ENCODE measurements at places on chromosomes 5 and 9.

DNA sequence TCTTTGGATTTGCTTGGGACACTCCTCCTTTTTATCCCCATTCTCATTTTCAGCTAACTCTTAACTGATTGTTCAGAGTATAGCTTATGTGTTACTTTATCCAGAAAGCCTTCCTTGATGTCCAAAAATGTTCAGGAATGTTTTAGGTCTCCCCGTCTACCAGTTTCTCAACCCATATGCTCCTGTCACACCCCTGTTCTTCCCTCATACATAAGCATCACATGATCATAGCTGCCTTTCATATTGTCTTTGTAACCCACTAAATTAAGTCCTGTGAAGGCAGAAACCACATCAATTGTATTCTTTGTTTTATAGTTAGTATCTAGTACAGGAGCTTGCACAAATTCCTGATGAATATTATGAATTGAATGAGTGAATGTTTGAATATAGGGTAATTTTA, 321.9 kb upstream of the ACTBL2 start:
- DNase-seq = no peak

DNA sequence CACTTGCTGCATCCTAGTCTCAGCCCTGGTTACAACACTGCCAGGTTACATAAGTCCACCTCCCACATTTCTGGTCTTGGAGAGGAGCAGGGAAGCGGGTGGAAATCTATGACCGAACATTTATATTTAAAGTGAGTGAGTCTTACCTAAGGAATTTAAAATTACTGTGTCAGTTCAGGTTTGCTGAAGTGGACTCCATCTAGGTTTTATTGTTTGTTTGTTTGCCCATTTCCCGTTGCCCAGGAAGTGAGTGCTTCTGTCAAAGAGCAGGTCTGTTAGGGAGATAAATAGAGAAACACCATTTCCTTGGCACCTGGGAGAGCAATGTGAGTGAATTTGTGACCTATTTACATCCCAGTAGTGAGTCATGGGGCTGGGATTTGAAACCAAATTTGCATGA, 179.5 kb downstream of the KIF4B start:
- DNase-seq = no peak

DNA sequence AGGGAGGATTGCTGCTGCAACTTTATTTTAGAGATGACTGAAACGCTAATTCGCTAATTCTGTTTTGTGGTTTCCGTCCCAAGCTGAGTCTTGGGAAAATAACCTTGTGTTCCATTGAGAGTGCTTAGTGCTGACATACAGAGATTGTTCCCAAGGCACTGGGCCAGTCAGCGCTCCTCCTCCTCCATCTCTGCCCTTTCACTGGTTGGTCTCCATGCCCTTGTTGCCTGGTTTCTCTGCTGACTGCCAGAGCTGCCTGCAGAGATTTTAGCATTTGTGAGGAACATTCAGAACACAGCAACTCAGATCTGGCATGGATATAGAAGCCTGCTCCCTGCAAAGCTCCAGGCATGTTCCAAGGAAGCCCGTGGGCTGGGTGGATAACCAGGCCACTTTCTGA, 126.0 kb upstream of the IRX2 start:
- DNase-seq = no peak

DNA sequence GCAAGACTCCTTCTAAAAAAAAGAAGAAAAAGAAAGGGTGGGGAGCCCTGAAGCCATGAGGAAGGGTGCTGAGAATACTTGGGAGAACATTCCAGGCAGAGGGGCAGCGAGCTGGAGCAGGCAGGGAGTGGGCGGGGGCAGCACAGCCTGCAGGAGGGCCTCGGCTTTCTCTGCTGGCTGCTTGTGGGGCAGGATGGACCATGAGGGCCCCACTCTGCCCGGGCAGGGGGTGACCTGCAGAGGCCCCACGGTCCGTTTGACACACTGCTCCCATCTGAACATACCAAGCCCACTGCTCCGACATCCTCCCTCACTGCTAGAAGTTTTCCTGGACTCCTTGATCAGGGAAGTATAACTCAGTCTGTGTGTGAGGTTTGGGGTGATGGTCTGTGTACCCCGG, 11.7 kb upstream of the NUP214 start:
- DNase-seq = no peak

DNA sequence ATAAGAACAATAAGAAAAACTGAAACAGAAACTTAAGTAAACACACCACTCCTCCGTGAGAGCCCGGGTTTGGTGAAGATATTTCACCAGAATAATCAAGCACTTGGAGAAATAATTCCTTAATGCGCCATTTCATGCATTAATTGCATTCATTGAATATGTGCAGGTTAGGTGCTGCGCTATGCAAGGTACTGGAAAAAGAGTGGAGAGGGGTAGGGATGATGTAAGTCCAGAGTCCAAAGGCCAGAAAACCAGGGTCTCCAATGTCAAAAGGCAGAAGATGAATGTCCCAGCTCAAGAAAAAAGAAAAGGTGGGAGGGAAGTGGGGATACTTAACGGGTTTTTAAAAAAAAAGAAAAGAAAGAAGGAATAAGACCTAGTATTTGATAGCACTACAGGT, 669 bp upstream of the ZFP37 start:
- no peak for DNase-seq

DNA sequence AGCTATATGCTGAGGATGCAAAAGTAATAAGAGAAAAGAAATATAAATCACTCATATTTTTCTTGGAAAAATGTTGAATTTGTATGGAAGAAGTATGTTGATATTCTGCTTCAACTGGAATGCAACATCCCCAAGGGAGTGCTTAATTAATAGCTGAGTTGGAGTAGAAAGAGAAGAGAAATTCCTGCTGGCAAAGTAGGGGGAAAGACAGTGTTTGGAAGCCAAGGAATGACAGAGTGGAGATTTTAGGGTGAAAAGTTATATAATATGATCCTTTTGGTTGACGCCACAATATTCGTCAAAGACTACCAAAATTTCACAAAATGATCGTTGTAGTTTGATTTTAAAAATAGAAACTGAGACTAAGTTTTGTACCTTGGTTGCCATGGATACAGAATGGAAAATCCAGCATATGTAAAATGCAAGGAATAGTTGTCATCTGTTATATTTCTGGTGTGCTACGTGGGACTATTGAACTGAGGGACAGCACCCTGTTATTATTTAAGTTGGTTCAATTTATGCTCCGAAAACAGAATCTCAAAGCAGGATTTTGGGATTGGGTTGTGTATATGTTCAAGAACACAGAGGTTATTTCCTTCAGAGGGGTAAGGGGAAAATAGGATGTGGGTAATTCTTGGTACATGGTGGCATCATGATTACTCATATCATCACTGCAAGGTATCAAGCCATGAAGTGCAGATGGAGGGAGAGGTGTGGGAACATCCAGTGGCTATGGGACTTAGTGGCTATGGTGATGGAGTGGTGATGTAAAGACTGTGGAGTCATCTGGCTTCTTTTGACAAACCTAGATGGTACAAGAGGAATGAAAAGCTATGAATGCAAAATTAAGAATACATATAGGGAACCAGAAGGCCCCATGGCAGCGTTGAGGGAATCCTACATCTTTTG, 61.0 kb downstream of the SUB1 start:
- DNase-seq = no peak

DNA sequence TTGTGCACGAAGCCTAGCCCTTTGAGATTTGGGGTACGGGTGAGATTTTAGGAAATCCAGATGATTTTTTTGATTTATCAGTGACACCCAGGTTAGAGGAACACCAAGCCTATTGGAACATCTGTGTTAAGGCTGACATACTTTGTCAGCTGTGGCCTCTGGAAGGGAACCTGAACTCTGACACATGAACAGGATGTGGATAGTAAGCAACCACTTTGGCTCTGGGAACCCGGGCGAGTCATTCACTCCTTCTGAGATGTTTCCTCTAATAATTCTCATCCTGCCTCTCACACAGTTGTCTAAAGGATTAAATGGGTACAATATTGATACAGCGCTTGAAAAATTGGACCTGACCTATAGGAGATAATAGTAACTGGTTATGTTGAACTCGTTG, 67.8 kb downstream of the FGF1 start:
- no peak for DNase-seq

GRCh38 chr9:104233366-104233765, 139.3 kb downstream of the SMC2 start:
- no peak for DNase-seq

- DNase-seq = no peak
Measured at GRCh38 chr9:7150153-7150890, 392.5 kb downstream of the KDM4C start.

DNA sequence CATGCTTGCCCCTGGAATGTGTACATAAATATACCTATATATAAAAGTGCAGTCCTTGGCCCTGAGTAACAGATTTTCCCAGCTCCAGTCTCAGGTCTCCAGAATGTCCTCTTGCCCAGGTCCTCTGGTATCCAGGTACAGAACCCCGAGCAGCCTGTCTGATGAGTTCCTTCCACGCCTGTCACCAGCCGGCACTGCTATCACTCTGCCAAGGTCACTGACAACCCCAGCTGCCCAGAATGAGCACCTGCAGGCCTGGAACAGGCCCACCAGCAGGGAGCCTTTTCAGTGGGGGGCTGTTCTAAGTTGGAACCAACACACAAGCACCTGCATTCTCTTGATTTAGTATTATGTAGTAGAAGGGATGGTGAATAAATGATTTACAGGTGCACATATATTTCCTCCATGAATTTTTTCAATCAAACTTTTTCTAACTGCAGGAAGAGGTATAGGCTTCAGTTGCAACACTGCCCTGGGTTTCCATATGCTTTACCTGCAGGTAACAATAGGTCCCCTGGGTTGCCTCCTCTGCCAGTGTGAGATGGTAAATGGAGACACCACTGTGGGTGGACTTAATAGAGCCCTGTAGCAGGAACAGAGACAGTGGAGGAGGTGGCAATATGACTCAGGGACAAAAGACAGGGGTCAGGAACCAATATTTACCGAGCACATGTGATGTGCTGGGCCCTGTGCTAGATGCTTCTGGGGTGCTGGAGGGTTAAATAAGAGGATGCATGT, 291.9 kb downstream of the SPOCK1 start:
- no peak for DNase-seq

DNA sequence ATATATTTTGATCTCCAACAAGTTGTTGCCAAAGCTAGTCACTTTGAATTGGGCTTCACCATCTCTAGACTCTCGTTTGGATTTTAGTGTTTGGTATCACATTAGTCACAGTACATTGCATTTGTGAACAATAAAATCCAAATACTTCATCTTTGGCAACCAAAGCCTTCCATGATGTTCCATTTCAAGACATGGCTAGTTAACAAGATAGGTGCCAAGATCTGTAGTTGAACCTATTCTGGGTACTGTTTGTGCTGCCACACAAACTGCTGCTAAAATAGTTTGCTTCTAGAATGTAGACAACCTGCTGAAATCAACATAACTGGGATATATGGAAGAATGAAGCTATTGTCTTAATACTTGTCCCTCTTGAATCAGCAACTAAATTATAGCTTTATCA, 207.5 kb downstream of the LRRC70 start:
- DNase-seq = no peak

GRCh38 chr9:134800791-134801339, 79.7 kb upstream of the FCN2 start:
- no peak for DNase-seq

- DNase-seq = no peak
Measured at GRCh38 chr9:131731237-131731636, 8.6 kb downstream of the RAPGEF1 start.

DNA sequence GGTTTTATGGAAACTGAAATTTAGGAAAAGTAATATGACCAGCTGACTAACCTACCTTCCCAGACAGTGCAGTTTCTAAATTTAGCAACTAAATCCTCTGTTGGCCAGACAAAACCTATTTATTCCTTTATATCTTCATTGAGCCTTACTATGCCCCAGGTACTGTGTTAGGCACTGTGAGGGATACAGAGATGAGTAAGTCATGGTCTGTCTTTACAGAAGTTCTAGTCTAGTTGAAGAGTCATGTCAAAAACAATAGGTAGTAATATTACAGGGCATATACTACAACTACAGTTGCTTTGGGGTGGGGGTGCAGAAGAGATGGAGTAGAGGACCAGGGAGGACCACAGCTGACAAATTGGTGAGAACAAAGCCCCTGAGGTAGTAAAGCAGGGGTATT, 42.8 kb downstream of the FBXO38 start:
- no peak for DNase-seq

GRCh38 chr9:81132796-81133195, 556.6 kb downstream of the TLE1 start:
- DNase-seq = no peak

- DNase-seq = no peak
Measured at GRCh38 chr5:141957367-141957996, 520 bp downstream of the PCDH12 start.

DNA sequence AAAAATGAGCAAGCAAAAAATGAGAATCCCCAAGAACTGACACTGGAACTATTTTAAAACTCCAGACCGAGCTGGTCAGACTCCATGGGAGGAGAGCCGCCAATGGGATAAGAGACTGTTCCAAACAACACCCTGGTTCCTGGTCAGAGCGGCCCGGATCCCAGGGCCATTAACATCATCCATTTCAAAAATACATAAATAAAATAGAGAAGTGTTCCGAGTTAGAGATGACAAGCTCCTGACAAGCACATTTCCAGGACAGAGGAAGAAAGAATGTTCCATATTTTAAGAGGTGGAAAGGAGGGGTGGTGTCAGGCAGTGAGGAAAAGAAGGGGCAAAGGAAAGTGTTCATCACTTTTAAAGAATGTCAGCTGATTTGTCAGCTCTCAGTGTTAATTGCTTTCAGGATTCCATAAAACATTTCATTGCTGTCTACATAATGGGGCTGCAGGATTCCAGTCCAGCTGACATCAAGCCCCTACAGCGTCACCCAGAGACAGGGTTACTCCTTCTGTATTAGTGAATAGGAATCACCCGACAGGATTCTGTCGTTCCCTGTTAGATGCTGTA, 202.5 kb upstream of the TRIM32 start:
- DNase-seq = no peak

- no peak for DNase-seq
Measured at GRCh38 chr5:107945061-107945460, 274.3 kb upstream of the EFNA5 start.

DNA sequence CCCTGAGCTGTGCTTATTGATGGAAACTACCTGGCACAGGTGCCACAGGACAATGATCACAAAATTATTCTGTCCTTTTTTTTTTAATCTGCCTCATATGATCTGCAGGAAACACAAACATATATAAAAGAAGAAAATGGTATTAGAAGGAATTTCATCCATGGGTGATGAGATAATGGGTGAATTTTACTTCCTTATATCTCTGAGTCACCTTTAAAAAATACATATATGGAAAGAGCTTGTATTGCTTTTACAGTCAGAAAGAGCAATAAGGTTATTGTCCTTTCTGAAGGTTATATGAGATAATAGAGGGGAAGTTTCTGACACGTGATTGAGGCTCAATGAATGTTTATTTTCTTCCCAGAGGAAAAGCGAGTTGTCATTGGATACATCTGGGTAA, 31.6 kb downstream of the NEURL1B start:
- no peak for DNase-seq

GRCh38 chr9:113624721-113625120, 161.2 kb downstream of the RGS3 start:
- no peak for DNase-seq
